ENCODE measurements at places on chromosomes 12 and 14. TPM values are rescaled to one million over a fixed set of nuclear protein-coding genes. Genes with fewer than 3 reads are reported as not detected.

The TAS2R19 gene
- 5.3 TPM for total RNA-seq

DNA sequence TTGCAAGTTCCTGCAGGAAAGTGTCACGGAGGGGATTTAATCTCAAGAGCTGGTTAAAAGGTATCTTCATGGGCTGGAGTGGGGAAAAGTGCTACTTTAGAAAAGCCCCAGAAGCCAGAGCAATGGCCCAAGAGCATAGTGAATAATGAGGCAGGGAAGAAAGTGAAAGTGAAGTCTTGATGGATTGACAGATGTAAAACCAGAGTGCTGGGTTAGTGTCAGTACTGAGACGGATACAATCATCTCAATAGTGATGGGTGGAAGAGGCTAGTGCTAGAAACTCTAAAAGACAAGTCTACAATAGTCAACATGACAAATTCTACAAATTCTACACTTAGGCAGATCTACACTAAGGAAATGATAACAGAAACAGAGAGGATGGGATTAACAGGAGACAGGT is 68.1 kb downstream of the CIT start:
- no peak for DNase-seq

The DEPDC4 gene
- total RNA-seq = 1.2 TPM

DNA sequence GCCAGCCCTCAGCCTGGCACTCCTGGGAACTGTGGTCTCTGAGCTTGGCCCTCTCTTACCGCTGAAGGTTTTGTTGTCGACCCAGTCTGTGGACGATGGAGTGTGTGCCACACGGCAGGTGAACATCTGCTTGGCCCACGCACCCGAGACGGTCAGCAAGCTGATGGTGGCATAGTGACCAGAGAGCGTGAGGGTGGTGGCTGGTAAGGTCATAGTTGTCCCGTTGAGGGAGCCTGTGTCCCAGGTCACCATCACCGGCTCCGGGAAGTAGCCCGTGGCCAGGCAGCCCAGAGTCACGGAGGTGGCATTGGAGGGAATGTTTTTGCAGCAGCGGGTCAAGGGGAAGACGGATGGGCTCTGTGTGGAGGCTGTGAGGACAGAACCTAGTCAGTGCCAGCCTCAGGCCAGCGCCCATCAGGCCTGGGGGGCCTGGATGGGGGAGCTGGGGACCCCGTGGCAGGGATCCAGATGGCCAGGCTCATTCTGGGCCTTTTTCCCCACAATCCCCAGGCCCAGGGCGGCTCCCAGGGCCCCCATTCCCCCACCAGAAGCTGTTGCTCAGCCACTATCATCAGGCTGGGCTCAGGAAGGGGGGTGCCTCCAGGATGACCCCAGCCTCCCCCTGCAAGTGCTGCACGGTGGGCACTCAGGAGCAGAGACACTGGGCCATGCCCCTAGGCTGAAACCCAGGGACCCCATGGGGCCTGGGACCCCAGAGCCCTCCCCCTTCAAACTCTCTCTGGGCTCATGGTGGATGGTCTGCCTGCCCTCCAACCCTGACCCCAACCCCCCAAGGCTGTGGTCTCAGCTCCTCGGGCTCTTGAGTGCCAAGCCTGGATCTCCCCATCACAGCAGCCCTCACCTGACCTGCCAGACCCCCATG is 75.2 kb downstream of the TMEM121 start:
- no peak for DNase-seq

DNA sequence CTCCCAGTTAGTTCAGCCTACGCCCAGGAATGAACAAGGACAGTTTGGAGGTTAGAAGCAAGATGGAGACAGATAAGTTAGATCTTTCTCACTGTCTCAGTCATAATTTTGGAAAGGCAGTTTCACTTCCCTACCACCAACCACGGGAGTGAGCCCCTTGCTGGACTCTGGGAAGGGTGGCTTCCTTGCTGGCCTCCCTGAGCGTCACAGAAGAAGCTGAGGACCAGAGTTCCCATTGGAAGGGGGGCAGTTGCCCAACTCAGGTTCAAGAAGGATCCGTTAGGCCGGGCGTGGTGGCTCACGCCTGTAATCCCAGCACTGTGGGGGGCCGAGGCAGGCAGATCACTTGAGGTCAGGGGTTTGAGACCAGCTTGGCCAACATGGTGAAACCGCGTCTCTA is 106.2 kb upstream of the MAX start:
- DNase-seq = no peak

- DNase-seq = no peak
Measured at GRCh38 chr14:51836417-51836816, 24.0 kb upstream of the GNG2 start.

GRCh38 chr14:102452302-102452701 is 57.3 kb downstream of the ANKRD9 start:
- no peak for DNase-seq

- DNase-seq = no peak
Measured at GRCh38 chr14:78782551-78782950, 612.4 kb downstream of the NRXN3 start.

GRCh38 chr12:29530436-29530835 is 33.0 kb upstream of the OVCH1 start:
- DNase-seq = no peak
